NCI-H774 (cell line): ENCODE measurements at places on chromosomes 13 and 19.
A peak's percentile ranks its signal among the peaks of the same experiment; 100 is the strongest.

DNA sequence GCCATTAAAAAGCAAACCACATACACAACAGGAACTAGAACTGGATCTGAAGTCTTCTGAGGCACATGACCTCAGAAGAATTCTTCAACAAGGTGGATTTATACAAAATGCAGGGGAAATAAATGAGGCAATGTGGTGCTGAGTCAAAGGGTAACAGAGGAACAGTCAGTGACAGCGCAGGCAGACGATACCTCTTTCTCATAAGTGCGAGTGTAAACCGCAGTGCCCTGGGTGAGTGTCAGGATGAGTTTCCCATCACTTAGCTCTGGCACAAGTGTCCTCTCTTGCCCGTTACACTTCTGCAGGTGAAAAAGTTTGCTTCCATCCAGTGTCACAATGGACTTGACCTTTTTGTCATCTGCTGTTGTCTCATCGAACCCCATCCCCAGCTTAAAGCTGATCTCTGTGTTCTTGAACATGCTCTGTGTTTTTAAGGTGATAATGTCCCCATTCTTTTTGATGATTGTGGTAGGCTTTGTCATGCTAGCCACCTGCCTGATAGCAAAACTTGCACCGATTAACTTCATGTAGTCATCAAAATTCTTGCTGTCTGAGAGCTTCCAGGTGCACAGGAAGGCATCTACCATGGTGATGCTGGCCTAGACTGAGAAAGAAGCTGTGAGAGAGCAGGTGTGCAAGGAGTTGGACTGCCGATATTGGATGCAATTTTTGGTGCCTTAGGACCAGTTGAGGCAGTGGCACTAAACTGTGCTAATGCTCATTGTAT lies 97.3 kb downstream of the AKAP11 start:
- DNase-seq = no peak

- DNase-seq = no peak
Measured at GRCh38 chr13:29571876-29572570, 23.5 kb downstream of the SLC7A1 start.

DNA sequence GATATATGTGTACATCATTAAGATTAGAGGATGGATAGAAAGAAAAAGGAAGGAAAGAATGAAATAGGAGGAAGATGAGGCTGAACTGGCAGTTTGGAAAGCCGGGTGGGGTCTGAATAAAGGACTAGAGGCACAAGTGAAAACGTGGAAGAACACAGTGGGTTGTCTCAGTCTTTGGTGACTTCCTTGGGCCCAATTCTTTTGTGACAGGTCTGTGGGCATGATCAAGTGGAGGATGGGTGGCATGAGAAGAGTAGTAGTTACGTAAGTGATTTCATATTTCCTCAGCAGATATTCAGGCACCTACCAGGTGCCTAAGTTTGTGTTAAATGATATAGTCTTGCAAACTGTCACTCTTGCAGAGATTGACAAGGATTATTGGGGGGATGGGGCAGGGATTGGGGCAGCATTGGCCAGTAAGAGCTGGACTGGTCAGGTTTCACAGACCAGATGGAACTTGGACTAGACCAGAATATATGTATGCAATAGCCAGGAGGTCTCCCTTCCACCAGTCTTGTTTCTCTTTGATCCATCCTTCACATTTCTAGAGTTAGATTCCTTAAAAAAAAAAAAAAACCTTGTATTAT lies 2.7 kb downstream of the TPP2 start:
- no peak for DNase-seq

GRCh38 chr13:30572859-30573275 lies 44.9 kb upstream of the USPL1 start:
- no peak for DNase-seq

- no peak for DNase-seq
Measured at GRCh38 chr13:53417601-53418000, 389.0 kb downstream of the OLFM4 start.

DNA sequence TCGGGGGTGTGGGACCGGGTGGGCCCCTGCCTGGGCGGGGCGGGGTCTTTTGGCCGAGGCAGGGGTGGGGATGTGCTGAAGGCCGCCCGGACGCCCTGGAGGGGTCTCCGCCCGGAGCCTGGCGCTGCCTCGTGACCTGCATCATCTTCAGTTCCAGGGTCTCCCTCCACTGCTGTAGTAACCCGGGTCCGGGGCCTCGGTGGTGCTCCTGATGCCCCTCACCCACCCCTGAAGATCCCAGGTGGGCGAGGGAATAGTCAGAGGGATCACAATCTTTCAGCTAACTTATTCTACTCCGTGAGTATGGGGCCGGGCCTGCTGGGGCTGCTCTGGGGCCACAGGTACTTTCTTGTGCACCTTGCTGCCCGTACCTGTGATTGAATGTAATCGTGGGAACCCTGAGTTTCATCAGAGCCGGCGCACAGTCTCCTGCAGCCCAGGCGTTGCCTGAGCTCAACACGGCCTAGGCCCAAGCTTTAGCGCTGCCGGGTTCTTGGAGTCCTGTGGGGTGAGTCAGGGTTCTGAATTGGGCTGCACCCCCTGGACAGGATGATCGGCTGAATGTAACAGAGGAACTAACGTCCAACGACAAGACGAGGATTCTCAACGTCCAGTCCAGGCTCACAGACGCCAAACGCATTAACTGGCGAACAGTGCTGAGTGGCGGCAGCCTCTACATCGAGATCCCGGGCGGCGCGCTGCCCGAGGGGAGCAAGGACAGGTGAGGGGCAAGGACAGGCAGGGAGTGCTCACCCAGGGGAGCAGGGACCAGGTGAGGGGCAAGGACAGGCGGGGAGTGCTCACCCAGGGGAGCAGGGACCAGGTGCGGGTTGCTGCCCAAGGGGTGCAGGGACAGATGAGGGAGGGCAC lies 10.5 kb downstream of the PEAK3 start:
- no peak for DNase-seq

- peak; percentile 40 for DNase-seq
Measured at GRCh38 chr13:44318161-44318560, 55.5 kb upstream of the SERP2 start.

GRCh38 chr13:110411688-110412059 lies 104.6 kb downstream of the COL4A2 start:
- DNase-seq = no peak

DNA sequence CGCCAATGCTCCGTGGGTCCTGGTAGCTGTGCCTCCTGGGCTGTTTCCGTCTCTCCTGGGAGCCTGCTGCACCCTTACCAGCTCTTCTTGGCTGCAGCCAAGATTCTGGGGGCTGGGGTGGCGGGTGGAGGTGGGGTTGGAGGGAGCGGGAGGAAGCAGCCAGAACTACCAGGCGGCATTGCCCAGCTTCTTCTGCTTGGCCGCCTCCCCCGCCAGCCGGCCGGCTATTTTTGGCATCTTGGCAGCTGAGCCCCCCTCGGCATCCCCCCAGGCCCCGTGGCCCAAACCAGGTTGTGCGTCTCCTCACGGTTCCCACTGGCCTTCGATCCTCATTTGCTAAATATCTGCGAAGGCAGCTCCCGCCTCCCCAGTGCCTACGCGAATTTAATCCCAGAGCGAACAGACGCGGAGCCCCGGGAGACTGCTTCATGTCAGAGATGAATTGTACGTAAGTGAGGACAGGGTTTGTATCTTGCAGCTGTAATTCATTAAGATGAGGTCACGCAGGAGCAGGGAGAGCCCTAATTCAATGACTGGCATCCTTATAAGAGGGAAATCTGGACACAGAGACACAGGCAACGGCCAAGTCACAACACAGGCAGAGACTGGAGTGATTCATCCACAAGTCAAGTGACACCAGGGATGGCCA lies 12.8 kb upstream of the PEAK3 start:
- DNase-seq = no peak

DNA sequence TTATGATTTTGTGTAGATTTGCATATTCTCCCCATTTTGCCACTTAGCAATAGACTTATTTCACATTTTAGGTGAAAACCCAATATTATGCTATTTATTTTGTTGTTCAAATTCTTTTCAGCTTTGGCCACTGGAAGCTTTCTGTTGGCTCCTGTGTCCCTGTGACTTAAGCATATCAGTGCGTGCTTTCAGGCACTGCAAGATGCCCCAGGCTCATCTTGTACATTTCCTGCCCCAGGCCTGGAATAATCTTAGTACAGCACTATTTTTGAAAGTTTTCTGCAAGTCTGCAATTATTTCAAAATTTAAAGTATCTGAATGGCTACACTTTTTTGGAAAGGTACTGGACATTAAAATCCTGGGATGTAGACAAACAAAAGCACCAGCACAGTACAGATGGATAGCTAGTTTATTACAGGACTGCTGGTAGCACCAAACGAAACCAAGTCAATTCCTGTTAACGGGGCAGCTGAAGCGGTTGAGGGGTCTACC lies 3.5 kb upstream of the CCNP start:
- no peak for DNase-seq

- peak; percentile 56 for DNase-seq
Measured at GRCh38 chr19:46661735-46662592, 982 bp upstream of the DACT3 start.

DNA sequence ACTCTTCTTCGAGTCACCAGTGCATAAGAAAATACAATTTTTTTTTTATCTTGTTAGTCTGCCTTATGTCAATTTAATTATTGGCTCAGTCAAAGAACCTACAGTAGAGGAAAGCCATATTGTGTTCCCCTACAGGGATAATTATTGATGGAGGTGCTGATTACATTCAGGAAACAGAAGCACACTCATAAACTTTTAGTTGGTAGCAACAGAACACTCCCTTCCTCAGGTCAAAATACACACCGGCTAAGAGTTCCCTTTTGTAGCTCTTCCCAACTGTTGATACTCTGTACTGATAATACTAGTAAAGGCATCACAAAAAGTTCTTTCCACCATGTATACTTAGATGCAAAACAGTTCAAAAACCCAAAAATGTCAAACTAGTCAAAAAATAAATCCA lies 18.4 kb downstream of the FOXO1 start:
- no peak for DNase-seq

GRCh38 chr19:2761309-2761677 lies 21.5 kb upstream of the SLC39A3 start:
- no peak for DNase-seq

DNA sequence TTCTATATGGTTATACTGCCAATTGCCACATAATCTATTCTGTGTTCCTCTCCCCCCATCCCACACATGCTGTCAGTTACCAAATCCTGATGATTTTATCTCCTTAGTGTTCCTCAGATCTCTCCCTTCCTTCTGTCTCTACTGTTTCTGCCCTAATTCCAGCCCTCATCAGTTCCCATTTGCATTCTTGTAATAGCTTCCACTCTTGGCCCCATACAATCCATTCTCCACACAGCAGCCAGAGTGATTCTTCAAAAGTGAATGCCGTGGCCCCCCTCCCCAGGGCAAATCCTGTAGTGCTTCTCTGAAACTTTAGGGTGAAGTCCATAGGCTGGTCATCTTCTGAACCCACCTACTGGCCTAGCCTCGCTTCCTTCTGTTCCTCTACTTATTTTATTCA lies 114.4 kb downstream of the ZAR1L start:
- DNase-seq = no peak

GRCh38 chr13:73984949-73985691 lies 149.1 kb downstream of the KLF12 start:
- DNase-seq = no peak

- DNase-seq = no peak
Measured at GRCh38 chr13:63938851-63939250, 2523.2 kb upstream of the PCDH20 start.

DNA sequence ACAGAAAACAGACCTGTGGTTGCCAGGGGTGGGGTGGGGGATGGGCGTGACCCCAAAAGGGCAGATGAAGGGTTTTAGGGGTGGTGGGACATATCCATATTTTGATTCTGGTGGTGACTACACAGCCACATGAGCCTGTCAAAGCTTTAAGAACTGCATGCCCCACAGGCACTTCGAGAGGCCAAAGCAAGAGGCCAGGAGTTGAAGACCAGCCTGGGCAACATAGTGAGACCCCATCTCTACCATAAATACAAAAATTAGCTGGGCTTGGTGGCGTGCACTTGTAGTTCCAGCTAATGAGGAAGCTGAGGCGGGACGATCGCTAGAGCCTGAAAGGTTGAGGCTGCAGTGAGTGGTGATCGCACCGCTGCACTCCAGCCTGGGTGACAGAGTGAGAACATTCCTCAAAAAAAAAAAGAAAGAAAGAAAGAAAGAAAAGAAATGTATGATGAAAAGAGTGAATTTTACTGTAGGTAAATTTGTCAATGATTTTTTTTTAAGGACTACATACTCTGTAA lies 18.9 kb upstream of the BCL3 start:
- DNase-seq = no peak

GRCh38 chr19:7561325-7561724 lies 25.8 kb downstream of the PNPLA6 start:
- no peak for DNase-seq

DNA sequence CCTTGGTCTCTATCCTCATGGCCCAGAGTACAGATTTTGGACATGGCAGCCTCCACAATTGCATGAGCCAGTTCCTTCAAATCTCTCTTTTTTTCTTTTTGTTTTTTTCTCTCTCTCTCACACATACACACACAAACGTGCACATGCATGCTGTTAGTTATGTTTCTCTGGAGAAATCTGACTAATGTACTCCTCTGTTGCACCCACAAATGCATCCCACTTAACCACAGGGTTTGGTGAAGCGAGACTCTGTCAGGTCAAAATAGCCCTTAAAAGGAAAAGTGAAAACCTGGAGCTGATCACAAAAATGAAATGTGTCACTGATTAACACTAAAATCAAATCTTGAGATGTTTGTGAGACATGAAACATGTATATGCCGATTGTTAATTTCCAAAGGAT lies 374.6 kb upstream of the ARGLU1 start:
- DNase-seq = no peak

DNA sequence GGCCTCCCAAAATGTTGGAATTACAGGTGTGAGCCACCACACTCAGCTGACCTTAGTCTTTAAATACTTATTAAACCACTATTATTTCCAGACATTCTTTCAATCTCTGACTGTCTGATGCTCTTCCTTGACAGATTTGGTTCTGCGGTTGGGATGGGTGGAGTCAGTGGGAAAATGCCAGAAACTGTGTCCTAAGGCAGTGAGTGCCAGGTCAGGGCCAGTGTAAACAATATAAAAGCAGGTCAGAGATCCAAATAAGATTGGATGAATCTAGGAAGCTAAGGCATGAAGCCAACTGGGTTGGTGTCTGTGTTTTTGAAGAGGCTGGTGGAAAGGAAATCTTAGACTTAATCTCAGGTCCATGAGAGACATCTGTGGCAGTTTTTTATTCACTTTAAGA lies 74.7 kb downstream of the KLF5 start:
- DNase-seq = no peak
